Left ventricle myocardium superior (tissue), 1 donor: ENCODE measurements at places on chromosomes 4 and X.

- no peak for DNase-seq
Measured at GRCh38 chr4:109648997-109649575, 54.2 kb downstream of the CASP6 start.

DNA sequence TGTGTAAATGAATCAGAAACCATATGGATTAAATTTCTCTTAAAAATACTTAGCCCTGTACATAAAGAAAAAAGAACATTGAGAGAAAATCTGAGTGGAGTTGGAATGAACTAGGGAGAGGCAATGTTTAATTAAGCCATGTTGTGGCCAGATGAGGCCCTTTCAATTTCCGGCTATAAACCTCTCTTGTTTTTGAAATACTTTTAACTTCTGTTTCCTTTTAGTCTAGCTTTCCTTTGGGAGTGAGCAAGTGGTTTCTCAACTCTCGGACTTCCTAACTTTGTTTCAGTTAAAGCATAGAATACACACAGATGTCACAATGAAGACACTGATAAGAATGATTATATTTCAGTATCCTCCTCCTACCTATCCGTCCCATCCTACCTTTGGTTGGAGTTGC is 197.2 kb downstream of the ARHGAP24 start:
- no peak for DNase-seq

- DNase-seq = no peak
Measured at GRCh38 chrX:24506082-24506481, 41.0 kb downstream of the PDK3 start.

DNA sequence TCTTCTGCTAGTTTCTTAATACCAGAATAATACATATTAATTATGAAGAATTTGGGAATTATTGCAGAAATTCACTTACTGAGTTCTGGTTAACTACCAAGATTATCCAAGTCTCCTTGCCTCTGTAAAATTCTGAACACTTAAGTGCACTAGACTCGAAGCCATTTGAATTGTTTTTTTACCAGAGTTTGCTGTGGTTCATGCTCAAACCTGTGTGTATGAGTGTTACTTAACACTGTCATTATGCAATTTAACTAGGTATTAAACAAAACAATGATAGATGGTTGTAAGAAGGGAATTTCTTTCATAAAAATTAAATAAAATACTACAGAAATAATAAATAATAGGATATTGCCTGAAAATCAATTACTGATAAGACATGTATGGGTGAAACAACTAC is 145.6 kb upstream of the FAT4 start:
- no peak for DNase-seq

DNA sequence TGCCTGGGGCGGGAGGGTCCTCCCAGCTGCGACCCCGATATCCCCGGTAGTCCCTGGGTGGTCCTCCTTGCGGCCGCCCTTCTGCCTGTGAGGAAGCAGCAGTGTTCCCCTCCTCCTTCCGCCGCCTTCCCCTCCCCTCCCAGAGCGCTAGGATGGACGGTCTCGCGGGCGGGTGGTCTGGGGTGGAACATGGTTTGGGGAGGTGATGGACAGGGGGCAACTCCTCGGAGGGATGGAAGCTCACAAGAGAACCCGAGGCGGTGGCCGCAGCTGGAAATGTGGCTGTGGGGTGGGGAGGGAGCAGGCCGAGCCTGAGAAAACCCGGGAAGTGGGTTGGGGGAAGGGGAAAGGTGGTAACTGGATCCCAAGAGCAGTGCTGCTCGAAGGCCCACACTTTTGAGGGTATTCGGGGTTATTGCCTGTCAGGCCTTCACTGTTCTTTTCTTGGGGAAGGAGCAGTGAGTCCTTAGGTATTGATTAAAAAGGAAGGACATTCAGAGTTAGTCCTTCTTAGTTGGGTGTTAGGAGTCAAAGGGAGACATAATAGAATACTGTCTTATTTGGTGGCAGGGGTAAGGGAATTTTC is 581 bp downstream of the UBE2K start:
- peak; percentile 56 for DNase-seq

- peak; percentile 53 for DNase-seq
Measured at GRCh38 chr4:40916880-40917279, 167.1 kb downstream of the NSUN7 start.

DNA sequence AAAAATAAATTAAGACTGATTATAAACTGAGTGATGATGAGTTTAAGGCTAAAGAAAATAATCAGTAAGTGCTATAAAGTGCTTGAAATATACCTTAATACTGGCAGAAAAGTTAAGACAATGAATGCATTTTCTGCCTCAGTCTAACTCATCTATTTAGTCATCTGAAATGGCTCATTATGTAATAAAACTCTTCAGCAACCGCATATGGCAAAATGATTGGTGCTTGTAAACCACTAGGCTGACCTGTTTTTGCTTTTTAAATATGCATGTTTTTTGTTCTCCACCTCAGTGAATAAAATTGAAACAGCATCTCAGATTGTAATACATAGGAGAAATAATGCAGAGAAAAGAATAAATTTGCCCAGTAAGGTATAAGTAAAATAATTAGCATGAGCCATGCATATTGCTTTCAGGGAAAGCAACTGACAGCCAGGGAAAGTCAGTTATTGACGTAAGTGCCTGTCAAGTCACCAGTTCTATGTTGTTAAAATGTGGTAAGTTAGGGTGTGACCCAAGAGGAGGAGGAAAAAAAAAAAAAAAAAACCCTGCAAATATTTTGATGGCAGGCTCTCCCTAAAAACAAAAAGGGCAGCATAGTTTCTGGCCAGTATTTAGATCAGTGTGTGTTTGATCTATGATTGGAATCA is 167.5 kb downstream of the PALLD start:
- no peak for DNase-seq

DNA sequence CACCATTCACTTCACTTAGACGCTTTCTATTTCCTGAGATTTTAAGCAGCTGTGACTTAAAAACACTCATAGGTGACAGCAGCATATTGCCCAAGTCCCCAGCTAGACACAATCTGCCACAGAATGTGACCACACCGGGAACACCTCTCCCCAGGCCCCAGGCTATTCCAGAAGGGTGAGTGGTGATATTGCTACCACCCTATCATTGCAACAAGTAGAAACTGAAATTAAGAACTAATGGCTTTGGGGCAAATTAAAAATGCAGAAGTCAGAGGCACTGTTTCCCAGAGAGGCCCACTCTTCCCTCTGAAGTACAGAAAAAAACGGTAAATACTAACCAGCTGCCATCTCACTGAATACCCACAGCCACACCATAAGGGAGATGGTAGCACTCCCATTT is 35.0 kb downstream of the QDPR start:
- DNase-seq = no peak

GRCh38 chr4:177453116-177453515 is 10.9 kb upstream of the AGA start:
- no peak for DNase-seq

DNA sequence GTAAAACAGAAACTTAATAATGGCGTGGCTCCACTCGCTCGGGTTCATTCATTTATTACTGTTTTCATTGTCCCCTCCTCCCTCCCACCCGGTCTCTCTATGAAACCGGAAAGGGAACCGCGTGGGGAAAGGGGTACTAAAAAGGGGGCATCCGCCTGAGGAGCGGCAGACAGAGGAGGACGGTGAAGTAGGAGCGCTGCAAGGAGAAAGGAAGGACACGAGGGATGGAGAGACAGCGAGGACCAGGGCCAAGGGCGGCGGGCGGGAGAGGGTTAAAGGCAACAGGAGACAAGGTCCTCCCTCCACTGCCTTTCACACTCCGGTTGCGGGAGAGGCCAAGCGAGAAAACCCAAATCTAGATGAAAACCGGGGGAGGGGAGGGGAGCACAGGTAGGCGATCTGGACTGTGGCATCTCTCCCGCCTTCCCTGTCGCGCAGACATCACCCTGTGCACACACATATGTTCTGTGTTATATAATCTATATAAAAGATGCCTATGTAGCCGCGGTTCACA is 829 bp downstream of the ELOVL6 start:
- DNase-seq = peak; percentile 43

- no peak for DNase-seq
Measured at GRCh38 chrX:97756879-97757278, 873.2 kb downstream of the RPA4 start.
